Non-pigmented ciliary epithelial cell (primary cell): ENCODE measurements at places on chromosomes 7 and 10.
A peak's percentile ranks its signal among the peaks of the same experiment; 100 is the strongest.

- DNase-seq = no peak
These were observed 254.9 kb downstream of the TRIL start for GRCh38 chr7:28703037-28703765.

GRCh38 chr10:72328829-72329204 lies 25.9 kb downstream of the DNAJB12 start:
- DNase-seq = no peak

- no peak for DNase-seq
These were observed 643.3 kb upstream of the SORCS1 start for GRCh38 chr10:107807836-107808235.

DNA sequence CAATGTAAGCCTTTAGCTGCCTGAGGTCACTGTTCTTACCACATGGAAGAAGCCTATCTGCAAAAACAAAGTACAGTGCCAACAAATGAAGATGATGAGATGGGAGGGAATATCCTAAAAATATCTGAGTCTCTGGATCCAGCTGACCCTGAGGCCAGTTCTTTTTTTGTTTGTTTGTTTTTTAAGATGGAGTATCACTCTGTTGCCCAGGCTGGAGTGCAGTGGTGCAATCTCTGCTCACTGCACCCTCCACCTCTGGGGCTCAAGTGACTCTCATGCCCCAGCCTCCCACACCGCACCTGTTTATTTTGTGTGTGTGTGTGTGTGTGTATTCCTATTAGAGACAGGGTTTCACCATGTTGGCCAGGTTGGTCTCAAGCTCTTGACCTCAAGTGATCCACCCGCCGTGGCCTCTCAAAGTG lies 44.9 kb downstream of the HYCC1 start:
- DNase-seq = no peak

DNA sequence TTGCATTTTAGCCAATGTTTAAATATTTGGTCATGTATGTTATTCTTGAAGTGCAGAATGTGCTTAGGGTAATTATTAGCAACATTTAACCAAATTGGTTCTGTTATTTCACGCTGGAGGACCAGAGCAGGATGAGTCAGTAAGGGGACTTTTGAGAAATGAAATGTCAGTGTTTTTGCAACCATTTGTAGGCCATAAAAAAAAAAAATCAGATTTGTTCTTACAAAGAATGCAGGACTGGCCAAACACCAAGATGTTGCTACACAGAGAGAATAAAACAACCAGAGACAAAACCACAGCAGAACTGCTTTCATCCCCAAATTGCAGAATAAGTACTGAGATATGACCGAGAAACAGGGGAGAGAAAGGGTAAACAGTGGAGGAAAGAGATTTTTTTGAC lies 62.1 kb downstream of the TPST1 start:
- DNase-seq = peak; percentile 66

DNA sequence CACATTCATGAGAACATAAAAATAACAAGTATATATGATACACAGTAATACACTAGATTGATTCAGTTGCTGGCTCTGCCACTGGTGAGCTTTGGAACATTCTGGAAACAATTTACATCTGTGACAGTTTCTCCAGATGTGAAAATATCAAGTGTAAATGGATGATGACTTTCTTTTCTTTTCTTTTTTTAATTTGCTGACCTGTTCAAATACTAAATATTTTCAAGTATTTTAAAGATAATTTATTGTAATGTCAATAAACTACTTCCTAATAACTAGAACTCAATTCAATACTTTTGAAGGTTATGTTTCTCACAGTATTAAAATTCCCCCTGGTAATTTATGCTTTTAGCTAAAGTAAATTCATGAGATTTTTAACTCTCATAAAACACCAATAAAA lies 180.3 kb downstream of the CRPPA start:
- no peak for DNase-seq

DNA sequence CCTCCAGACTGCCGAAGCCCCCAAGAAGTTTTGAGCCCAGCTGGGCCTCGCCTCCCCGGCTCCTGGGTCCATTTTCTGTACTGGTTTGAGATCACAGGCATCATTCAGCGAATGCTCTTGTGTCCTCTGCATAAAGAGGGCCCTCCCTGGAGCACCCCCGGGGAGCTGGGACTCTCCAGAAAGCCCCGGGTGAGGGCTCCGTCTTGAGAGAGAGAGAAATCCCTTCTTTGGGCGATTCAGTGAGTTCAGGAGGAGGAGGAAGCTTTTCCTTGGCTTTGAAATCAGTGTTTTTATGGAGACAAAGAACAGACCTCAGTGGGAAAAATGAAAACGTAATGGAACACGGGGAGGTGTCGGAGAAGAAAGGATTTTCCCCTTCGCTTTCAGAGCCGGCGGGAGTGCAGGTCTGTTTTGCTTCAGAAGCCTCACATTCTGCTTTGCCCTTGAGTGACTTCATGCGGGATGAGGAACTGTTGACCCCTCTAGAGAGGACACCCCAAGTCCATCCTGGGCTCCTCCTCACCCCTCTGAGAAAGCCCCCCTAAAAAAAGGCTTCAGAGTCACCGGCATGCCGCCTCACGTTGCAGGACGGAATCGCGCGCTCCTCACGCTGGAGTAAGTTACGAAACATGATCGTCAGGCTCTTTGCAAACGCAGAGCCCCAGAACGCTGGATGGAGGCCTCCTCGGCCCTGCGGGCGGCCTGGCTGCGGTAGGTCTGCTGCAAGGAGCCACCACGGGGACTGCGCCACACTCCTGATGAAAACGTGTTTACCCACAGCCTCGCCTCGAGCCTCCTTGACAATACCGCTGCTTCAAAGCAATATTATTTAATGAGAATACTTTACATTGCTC lies 8.5 kb upstream of the AP5Z1 start:
- no peak for DNase-seq

- no peak for DNase-seq
These were observed 44.0 kb downstream of the RTKN2 start for GRCh38 chr10:62224606-62225005.

DNA sequence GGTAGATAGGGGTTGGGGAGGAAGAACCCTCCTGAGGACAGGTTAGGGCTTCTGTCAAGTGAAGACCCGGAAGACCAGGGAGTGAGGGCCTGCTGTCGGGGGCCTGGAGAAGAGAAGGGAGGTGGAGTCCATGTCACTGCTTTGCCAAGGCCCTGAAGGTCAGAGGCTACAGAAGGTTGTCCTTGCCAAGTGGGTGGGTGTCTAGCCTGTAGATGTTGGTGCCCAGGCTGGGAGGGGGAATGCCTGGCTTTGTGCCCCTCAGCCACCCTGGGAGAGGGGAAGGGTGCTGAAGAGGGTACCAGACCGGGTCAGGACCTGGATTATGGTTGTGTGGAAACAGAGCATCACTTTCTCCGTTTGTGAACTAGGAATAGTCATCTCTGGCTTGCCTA lies 67.2 kb upstream of the AQP1 start:
- DNase-seq = no peak

- DNase-seq = no peak
These were observed 12.9 kb downstream of the SEC31B start for GRCh38 chr10:100506596-100507356.

- DNase-seq = no peak
These were observed 350.0 kb upstream of the FZD8 start for GRCh38 chr10:35992107-35992506.

- no peak for DNase-seq
These were observed 114.0 kb downstream of the CALN1 start for GRCh38 chr7:72298091-72298490.

DNA sequence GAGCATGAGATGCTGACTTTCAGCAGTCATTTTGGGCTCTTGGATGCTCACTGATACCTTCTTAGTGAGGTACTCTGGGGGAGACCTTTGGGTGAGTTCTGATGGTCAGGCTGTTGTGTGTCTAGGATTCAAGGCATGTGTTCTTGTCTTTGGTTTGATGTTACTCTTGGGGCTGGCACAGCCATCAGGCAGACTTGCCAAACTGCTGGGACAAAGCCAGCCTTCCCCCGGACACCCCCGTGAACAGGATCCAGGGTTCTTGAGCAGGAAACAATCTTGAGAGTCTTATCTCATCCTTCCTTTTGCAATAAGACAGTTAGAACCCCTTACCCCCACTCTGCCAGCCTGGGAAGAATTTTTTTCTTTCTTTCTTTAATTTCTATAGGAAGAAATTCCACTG lies 42.2 kb downstream of the SUFU start:
- no peak for DNase-seq

- no peak for DNase-seq
These were observed 3.4 kb downstream of the BAG3 start for GRCh38 chr10:119654540-119654939.

GRCh38 chr10:70528741-70529362 lies 50.3 kb downstream of the PALD1 start:
- no peak for DNase-seq

GRCh38 chr10:28822719-28823464 lies 145.6 kb downstream of the BAMBI start:
- DNase-seq = no peak

- no peak for DNase-seq
These were observed 566 bp downstream of the ASNS start for GRCh38 chr7:97871659-97872024.

GRCh38 chr10:89278900-89279392 lies 22.9 kb upstream of the IFIT2 start:
- DNase-seq = no peak

DNA sequence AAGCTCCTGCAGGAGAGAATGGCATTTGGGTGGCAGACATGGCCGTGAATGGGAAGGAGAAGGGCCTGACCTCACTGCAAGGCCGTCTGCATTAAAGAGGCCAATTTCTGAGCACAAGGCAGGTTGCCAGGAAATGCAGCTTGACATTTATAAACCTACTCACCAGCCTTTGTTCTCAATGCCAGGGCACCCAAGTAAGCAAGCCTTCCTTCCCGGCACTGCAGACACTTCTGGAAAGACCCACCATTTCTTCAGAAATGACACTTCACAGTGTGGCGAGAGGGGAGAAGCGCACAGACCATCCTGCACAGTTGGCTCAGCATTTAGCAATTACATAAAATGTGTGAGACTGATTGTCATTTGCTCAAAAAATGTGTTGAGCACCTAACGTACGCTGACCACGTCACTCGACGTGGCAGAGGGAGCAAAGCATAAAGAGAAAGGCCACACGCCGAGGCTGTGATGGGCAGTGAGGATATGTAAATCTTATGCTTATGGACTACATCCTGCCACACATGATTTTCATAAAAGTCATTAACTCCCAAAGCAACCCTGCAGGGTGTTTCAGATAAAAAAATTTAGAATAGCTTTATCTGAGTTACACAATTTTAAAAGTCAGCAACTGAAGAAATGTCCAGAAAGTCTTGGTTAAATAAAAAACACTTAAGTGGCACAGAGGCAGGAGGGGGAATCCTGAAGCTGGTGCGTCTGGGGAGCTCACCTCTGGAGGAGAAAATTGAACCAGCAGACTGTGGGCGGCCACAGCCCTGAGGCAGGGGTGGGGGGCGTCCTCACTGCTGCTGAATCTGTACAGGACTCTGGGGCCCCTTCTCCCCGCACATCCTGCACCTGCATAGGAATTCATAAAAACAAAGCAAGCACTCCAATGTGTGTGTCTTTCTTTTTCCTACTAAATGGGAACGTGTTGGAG lies 543.8 kb downstream of the PTPRN2 start:
- no peak for DNase-seq

- no peak for DNase-seq
These were observed 73.9 kb upstream of the GDF10 start for GRCh38 chr10:47225928-47226645.

DNA sequence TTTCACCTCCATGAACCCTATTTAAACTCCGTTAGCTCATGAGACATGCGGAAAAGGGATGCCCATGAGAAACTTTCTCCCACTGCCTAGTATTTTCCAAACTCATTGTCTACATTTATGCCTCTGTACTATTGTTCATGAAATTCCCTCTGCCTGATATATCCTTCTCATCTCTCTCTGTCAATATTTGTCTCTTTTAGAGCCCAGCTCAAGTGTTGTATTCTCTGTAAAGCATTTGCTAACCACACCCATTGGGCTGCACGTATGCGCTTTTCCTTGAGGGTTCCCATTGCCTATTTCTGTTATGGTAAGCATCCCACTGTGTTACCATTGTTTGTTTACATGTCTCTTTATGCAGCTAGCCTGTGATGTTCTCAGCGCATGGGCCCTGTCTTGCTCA lies 211.4 kb downstream of the MDFIC start:
- no peak for DNase-seq

DNA sequence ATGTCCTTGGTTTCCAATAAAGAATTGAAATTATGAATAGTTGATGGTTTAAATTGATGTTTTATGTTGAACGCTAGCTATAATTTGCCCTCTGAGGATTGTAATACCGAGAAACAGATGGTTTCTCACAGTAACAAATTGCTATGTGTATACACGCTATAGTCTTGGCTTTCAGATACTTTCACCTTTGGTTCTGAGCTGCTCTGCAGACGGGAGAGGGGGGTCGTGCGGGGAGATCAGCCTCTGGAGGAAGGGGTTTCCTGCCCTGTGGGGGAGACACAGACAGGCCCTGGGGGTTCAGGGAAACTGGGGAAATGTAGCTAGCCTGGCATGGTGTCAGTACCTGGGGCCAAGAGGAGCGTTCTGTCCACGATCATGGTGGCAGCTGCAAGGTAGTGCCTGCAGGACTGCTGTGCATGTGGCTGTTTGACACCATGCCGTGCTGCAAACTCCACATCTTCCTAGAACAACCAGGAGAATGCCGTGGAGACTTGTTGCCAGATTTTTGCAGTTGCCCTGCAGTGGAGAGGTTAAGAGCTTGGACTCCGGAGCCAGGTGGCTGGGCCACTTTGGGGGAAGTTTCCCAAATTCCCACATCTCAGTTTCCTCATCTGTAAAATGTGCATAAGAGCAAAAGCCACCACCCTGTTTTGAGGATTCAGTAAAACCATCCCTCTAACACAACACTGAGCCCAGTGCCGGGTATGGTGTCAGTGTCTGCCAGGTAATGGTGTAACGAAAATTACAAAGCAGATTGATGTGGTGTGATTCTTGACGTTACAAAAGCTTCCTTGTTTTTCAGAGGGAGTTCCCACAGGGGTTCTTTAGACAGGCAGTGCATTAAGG lies 167.9 kb downstream of the CUX1 start:
- no peak for DNase-seq

DNA sequence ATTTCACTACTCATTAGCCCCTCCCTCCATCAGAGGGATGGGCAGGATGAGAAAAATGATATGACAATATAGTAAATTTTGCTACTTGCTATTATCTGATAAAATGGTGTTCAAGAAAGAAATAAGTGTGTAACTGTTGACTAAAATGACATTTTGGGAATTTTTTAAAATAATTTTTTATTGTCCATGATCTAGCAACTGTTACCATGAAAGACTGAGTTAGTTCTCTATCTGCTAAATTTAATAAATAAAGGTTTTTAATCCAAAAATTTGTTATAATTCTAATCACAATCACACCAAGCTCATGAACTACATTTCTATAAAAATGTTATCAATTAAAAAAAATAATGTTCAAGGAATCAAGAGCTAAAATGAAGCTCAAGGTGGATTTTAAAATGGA lies 28.7 kb upstream of the EPC1 start:
- no peak for DNase-seq

GRCh38 chr7:17769918-17770317 lies 170.4 kb downstream of the SNX13 start:
- no peak for DNase-seq

DNA sequence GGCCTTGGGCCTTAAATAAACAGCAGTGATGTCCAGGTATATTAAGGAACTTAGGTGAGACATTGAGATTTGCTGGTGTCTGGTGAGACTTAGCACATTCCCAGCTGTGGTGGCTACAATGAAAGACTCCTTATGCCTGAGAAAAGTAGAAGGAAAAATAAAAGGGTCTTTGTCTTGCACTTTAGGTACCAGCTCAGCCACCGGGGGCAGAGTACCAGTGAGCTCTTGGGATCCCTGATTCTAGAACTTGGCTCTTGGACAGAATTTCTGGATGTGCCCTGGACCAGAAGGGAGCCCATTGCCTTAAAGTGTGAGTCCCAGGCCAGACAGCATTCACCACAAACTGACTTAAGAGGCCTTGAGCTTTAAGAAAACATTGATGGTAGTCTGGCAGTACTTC lies 1038.7 kb downstream of the SORCS3 start:
- DNase-seq = no peak
